ENCODE measurements at places on chromosomes 7 and 10. TPM values are rescaled to one million over a fixed set of nuclear protein-coding genes. Genes with fewer than 3 reads are reported as not detected.

DNA sequence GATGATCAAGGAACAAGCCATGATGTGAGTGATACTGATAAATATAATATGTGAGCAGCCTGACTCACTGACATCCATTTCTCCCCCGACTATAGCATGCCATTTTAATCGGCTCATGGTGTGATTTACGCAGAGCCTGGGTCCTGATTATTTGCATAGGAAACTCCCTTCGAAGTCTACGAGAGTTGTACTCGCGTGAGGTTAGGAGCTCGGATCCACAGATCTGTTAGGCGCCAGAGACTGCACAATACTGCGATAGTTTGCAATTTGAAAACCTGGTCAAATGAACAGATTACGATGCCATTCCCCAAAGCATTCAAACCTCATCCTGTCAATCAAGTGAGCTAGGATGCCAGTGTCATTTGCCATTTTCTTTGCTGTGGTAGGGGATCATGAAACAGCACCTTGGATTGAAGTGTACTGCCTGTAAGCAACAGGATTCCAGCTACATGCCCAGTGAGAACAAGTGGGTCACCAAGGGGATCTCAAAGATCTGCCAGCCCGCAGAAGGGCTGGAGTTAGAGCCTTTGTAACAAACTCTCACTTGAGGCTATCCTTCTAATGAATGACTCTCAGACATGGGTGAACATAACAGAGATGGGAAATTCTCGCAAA is 158.3 kb downstream of the FRMD4A start:
- DNase-seq: no peak

DNA sequence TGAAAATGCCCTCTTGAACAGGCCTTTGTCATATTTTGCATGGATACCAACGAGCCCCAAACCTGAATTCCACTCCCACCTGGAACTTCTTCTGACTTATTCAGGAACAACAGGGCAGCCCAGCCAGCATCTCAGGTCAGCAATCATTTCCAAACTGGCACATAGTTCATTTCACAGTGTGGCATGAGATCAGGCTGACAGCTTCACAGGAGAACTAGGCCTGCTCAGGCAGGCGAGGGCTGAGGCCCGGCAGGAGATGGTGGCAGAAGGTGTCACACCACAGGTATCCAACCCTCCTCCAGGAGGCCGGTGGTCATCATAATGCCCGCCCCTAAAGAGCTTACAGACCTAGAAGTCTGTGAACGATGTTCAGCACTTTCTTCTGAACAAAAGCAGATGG is 42.5 kb downstream of the DENND11 start:
- no peak for DNase-seq

DNA sequence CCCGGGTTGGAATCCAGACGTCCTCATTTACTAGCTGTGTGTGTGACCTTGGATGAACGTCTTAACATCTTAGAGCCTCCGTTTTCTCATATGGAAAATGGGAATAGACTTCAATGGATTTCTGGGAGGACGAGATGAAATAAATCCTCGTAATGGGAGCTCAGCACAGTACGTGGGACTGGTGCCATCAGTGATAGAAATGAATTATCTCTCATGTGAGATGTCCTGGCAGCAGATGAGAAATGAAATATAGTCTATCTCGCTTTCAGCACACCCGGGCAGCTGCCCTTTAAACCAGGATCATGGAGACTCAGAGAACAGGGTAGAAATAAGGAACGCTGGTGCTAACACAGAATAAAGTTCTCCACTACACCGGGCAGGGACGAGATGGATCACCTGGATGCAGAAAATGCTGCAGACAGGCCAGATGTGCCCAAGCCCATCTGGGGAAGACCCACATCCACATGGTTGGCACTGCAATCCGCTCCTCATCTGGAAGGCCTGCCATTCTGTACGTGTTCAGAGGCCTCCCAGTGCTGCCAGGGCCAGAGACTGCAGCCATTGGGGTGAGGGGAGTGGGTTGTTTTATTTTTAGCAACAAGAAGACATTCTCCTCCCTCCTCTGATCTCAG is 11.1 kb upstream of the EMX2 start:
- no peak for DNase-seq

DNA sequence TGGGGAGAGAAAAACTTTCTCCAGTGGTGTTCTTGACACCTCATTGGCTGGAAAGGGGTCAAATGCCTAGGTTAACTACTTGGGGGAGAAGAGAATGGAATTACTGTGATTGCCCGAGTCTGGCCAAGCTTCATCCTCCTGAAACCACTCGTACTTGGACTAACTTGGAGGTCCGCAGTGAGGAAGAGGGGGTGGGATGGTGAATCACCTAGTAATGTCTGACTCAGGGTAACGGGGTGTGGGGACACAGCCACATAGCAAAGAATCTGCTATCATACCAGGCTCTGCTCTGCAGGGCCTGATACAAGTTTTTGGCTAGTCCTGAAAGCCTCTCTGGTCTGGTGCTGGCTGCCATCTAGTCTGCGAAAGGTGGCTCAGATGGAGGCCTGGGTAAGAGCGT is 190.9 kb downstream of the RPS24 start:
- DNase-seq: no peak

GRCh38 chr7:132065989-132066603 is 509.7 kb upstream of the PODXL start:
- no peak for DNase-seq

DNA sequence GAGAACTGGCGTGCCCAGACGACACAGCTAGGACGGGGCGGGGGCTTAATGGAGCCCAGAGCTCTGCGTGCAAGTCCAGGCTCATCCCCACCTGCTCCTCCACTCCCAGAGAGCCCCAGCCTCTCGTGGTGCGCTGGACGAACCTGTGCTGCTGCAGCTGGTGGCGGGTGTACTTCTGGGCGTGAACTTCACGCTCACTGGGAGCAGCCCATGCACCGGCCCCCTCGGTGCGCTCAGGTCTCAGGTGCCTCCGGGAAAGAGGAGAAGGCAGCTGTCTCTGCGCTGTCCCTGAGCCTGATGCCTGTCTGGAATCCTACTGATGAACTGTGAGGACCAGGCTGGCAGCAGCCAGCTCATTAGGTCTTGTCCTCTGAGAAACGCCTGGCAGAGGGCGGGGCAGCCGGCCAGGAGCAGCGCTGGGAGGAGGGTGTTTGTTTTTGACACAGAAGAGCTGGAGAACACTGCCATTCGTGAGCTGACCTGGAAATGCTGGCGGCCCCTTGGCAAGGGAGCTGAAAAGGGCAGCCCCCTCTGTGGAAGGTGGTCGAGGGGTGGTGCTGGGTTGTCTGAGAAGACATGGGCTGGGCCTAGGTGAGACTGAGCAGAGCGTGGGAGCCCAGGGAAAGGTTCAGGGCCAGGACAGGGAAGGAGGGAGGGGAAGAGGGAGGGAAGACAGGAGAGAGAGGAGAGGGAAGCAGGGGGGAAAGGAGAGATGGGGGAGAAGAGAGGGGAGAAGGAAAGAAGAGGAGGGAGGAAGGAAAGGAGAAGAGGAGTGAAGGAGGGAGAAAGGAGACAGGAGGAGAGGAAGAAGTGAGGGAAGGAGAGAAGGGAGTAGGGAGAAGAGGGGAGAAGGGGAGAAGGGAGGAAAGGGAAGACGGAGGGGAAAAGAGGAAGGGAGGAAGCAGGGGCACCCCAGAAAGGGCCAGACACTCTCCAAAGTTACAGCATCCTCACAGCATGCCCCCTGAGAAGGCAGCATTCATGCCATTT is 53.5 kb upstream of the TNS3 start:
- DNase-seq: no peak

GRCh38 chr10:19663344-19663743 is 152.9 kb upstream of the PLXDC2 start:
- no peak for DNase-seq

- no peak for DNase-seq
Measured at GRCh38 chr7:30510124-30511075, 5.8 kb upstream of the GGCT start.

- DNase-seq: no peak
Measured at GRCh38 chr7:16202303-16202702, 219.0 kb downstream of the CRPPA start.

DNA sequence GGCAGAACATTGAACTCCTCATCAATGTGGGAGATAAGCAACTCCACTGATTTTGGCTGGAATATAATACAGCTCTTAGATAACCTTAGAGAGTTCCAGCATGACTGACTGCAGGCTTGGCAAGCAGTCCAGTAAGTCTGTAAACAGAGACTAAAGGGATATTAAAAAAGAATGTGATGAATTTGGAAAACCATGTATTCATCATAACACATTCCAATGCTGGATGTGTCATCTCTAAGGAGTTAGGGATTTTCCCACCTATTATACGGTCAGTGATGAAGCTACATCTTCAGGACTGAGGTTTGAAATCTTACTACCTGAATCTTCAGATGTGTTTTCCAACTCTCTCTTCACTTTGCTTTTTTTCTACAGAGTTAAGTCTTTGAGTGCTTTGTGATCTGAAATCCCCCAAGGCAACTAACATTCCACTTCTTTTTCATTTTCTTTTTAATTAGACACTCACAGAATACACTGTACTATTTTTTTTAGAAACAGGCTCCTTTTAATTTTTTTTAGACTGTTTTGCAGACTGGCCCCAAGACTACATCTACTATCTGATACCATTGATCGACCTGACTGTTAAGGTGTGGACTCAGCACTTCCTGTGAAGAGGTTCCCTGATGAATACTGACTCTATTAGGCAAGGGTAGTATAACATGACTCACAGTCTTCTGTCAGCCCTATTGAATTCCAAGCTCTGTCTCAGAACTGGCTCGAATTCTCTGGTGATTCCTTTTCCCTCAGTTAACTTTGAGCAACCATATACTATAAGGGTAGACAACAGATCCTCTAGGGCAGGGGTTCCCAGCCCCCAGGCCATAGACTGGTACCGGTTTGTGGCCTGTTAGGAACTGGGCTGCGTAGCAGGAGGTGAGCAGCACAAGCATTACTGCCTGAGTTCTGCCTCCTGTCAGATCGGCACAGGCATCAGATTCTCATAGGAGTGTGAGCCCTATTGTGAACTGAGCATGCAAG is 678.2 kb downstream of the GRM8 start:
- DNase-seq: no peak

- DNase-seq: no peak
Measured at GRCh38 chr7:4256286-4256685, 425.8 kb upstream of the FOXK1 start.

The AGAP6 gene
- total RNA-seq: 4.7 TPM

The ABCC2 gene
- total RNA-seq: 0.22 TPM

The TRIM50 gene
- 0.33 TPM for total RNA-seq
